ENCODE measurements at places on chromosomes 5 and 9. TPM values are rescaled to one million over a fixed set of nuclear protein-coding genes. Genes with fewer than 3 reads are reported as not detected.

DNA sequence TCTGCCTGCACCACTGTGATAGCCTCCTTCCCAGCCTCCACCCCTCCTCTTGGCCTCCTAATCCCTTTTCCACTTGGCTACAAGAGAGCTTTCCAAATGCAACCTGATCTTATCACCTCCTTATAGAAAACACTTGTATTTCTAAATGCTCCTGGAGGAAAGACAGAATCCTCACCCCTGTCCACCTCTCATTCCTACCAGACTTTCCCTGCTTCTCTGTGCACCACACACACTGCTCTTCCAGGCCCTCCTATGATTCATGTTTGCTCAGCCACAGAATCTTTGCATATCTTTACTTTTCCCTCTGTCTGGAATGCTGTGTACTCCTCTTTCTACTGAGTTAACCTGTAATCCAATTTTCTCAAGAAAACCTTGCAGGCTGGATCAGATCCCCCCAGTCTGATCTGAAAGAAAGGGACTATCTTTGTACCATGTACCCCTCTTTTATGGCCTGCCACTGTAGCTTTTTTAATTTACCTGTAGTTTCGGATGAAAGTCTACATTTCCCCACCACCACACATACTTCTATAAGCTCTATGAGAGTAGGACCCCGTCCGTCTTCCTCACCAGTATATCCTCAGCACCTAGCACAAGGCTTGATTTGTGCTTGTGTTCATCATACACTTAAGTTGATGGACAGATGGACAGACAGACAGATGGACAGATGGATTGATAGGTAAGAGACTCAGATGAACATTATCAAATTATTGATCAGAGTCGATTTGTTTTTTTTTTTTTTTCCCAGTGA is 95.3 kb downstream of the GALNT10 start:
- no peak for DNase-seq

GRCh38 chr5:54007827-54008777 is 302.3 kb downstream of the ARL15 start:
- no peak for DNase-seq

DNA sequence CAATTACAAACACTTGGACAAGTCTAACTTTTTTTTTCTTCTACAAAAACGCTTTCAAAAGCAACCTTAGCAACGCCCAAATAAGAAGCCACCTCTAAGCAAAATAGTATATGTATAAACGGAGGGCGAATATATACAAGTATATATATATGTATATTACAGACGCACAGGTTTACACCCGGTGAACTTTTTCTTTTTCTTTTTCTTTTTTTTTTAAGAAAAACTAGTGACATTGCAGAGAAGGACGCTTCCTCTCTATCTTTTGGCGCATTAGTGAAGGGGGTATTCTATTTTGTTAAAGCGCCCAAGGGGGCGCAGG is 200 bp downstream of the NPR3 start:
- DNase-seq = no peak

- DNase-seq = no peak
Observed at GRCh38 chr5:54656261-54656728, 138.7 kb downstream of the SNX18 start.

- DNase-seq = no peak
Observed at GRCh38 chr5:64166201-64166959, 737 bp downstream of the RNF180 start.

- no peak for DNase-seq
Observed at GRCh38 chr5:41196197-41196596, 17.1 kb downstream of the C6 start.

AK1 gene
- 66.7 TPM for total RNA-seq

DNA sequence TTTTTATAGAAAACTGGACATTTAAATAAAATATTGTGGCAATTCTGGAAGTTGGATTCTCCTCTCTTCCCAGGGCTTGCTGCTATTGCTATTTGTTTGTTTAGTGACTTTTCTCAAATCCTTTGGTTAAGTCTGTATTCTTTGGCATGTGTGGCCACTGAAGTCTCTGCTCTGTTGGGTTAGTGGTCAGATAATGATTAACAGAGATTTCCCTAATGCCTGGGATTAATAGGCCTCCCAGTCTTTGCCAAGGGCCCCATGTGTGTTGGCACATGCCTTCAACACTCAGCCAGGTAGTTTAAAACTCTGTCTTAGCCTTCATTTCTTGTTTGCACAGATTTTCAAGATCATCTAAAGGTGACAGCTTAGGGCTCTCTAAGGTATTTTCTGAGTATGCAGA is 92.8 kb upstream of the EPB41L4A start:
- DNase-seq = no peak

DNA sequence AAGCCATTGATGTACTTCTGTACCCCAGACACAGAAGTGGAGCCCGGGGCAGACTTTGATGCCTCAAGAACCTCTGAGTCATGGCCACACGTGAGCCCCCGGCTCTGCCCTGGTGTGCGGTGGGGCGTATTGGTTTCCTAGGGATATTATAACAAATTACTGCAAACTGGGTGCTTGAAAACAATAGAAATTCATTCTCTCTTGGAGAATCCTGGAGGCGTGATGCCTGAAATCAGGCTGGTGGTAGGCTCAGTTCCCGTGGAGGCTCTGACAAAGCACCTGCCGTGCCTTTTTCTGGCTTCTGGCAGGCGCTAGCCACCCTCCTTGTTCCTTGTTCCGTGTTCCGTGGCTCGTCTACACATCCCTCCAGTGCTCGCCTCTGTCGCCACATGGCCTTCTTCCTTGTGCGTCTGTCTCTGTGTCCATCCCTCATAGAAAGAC is 24.2 kb downstream of the NEK6 start:
- DNase-seq = peak; percentile 70

DNA sequence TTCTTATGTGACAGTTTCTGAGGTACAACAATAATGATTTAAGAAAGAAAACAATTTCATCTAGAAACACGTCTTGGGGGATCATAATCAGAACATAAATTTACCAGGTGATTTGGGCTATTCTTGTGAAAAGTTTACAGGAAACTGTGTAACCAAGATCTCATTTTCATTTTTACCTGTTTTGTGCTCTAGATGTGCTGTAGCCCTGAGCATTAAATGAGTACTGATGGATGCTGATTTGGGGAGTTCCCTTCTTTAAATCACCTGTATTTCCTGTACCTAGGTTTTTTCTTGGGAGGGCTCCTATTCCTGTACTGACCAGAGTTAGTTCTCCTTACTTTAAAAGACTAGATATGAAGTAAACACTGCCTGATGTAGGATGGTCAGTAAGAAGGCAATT is 12.7 kb downstream of the MATR3 start:
- DNase-seq = no peak

GRCh38 chr5:88691945-88692868 is 190.8 kb downstream of the MEF2C start:
- DNase-seq = no peak

ELL2 gene
- total RNA-seq = 31.7 TPM

PCDHA7 gene
- total RNA-seq = 0.35 TPM

GRCh38 chr5:134594797-134595457 is 37.7 kb downstream of the SAR1B start:
- no peak for DNase-seq

- peak; percentile 93 for DNase-seq
Observed at GRCh38 chr9:133135146-133135745, 14.2 kb upstream of the RALGDS start.

ELAVL2 gene
- 0.35 TPM for total RNA-seq

PRR16 gene
- 1.9 TPM for total RNA-seq
